ENCODE measurements at places on chromosomes 4 and X. TPM values are rescaled to one million over a fixed set of nuclear protein-coding genes. Genes with fewer than 3 reads are reported as not detected.

DNA sequence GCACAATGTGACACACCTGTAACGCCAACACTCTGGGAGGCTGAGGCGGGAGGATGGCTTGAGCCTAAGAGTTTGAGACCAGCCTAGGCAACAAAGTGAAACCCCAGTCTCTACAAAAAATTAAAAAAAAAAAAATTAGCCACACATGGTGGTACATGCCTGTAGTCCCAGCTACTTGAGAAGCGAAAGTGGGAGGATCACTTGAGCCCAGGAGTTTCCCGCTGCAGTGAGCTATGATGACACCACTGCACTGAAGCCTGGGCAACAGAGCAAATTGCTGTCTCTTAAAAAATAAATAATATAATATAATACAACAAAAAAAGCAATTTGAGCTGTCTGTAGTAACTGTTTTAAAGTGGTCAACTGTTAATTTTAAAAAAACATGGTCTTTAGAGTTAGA, 13.2 kb downstream of the SPOCK3 start:
- H3K27me3 ChIP-seq, result no peaks in the 10 kb centered on the region
- no peak overlapping the region for H3K27ac ChIP-seq
- no peaks in the 10 kb centered on the region for H3K4me1 ChIP-seq
- DNase-seq, result no peak
- no peak overlapping the region for H3K4me3 ChIP-seq

GRCh38 chr4:120725639-120726580, 196.6 kb downstream of the PRDM5 start:
- no peaks in the 10 kb centered on the region for H3K36me3 ChIP-seq
- no peak overlapping the region for H3K27ac ChIP-seq
- H3K27me3 ChIP-seq, result no peaks in the 10 kb centered on the region

- H3K27me3 ChIP-seq, result no peaks in the 10 kb centered on the region
- H3K36me3 ChIP-seq, result no peaks in the 10 kb centered on the region
- no peaks in the 10 kb centered on the region for H3K4me1 ChIP-seq
- H3K4me3 ChIP-seq, result no peak overlapping the region
These were observed 1383.3 kb upstream of the PCDH7 start for GRCh38 chr4:29336861-29337260.

GRCh38 chr4:120942776-120943175, 20.2 kb upstream of the PRDM5 start:
- peaks cover 7% of the 10 kb centered on the region for H3K36me3 ChIP-seq
- no peaks in the 10 kb centered on the region for H3K4me1 ChIP-seq
- no peaks in the 10 kb centered on the region for H3K27me3 ChIP-seq
- no peak for DNase-seq
- H3K4me3 ChIP-seq, result no peak overlapping the region
- no peak overlapping the region for H3K27ac ChIP-seq

DNA sequence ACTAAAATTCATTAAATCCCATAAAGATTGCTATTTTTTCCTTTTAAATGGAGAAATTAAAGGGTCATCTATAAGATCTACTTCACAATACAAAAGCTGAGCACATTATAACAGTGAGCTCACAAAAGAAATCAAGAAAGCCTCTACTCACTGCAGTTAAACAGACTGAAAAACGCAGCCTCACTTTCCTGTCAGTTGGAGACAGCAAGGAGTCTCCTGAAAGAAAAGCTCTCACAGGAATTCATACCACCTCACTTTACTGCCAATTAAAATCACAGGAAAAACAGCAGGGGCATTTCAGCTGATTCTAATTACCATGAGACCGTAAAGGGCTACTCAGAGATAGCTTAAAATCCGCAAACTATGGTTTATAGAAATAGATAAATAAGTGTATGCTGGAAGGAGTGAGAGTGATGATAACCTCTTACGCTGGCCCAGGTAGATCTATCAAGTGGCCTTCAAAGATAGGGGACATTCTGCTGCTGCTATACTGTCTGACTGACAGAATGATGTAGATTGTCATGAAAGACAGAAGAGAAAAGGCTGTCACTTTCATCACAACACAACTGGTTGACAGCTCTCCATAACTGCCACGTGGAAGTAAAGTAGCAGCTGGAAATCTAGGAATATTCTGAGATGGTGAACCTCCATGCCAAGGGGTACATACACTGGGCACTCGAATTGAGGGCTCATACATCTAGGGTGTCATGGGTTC, 1333.7 kb upstream of the DIAPH2 start:
- no peaks in the 10 kb centered on the region for H3K36me3 ChIP-seq
- H3K4me1 ChIP-seq, result no peaks in the 10 kb centered on the region
- DNase-seq, result no peak
- no peaks in the 10 kb centered on the region for H3K27me3 ChIP-seq

GRCh38 chr4:42558156-42558555, 98.7 kb downstream of the ATP8A1 start:
- H3K27ac ChIP-seq, result no peak overlapping the region
- no peak overlapping the region for H3K4me3 ChIP-seq
- no peak for DNase-seq
- peaks cover 6% of the 10 kb centered on the region for H3K36me3 ChIP-seq
- H3K4me1 ChIP-seq, result no peaks in the 10 kb centered on the region
- no peaks in the 10 kb centered on the region for H3K27me3 ChIP-seq

GRCh38 chr4:76420188-76420761, 666 bp downstream of the CCDC158 start:
- H3K27ac ChIP-seq, result no peak overlapping the region
- H3K4me1 ChIP-seq, result peaks cover 6% of the 10 kb centered on the region
- peaks cover 31% of the 10 kb centered on the region for H3K27me3 ChIP-seq
- DNase-seq, result no peak

DNA sequence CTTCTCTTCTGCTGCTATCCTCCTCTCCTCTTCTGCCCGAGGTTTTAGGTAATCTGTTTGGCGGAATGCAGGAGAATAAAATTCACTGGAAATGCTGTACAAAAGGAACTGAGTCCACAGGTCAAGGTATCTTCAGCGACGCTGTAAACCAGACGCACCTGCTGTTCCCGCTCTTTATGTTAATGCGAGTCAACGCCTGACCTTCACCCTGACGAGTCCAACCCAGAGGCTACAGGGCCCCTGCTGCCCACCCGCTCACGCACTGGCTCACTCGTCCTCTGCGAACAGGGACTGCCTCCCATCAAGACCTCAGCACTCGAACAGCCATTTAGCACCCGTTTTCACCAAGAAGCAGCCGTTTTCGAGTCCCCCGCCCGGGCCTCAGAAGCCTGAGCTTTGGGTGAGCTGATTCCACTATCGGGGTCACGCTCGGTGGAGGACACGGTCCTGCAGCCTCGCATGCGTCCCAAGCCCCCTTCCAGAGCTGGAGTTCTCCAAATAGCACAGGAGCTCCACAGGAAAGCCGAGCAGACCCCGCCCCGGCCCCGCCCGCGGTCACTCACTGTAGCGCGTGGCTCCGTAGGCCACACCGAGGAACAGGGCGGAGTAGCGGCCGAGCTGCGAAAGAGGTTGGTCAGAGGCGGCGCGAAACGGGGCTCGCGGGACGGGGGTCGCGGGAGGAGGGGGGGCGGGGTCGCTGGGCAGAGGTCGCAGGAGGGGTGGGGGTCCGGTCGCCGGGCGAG, 556 bp downstream of the ATP5ME start:
- H3K36me3 ChIP-seq, result peaks cover 3% of the 10 kb centered on the region
- peak overlapping the region; percentile 80 for H3K27ac ChIP-seq
- H3K27me3 ChIP-seq, result no peaks in the 10 kb centered on the region
- peaks cover 11% of the 10 kb centered on the region for H3K4me1 ChIP-seq
- peak overlapping the region; percentile 91 for H3K4me3 ChIP-seq

- H3K27me3 ChIP-seq, result peaks cover 62% of the 10 kb centered on the region
- H3K36me3 ChIP-seq, result no peaks in the 10 kb centered on the region
- H3K4me1 ChIP-seq, result peaks cover 8% of the 10 kb centered on the region
- no peak for DNase-seq
- no peak overlapping the region for H3K27ac ChIP-seq
These were observed 19.7 kb downstream of the VSIG1 start for GRCh38 chrX:108064613-108065012.

DNA sequence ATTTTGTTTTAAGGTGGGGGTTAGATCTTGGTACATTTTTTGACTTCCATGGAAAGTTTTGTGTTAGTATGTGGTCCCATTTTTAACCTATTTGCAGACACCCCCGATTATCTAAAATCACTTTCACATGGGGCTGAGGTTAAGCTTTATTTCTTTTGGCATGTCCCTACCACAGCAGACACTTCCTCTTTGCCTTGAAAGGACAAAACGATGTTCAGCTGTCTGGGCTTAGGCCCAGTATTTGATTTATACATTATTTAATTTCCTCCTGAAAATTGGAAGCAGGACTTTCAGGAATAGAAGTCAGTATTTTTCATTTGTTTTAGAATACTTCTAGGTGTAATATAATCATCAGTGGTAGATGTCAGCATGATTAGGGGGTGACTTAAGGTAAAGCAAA, 112.4 kb upstream of the SPRY1 start:
- no peaks in the 10 kb centered on the region for H3K4me1 ChIP-seq
- no peak overlapping the region for H3K27ac ChIP-seq
- H3K27me3 ChIP-seq, result no peaks in the 10 kb centered on the region
- H3K36me3 ChIP-seq, result peaks cover 6% of the 10 kb centered on the region
- no peak overlapping the region for H3K4me3 ChIP-seq

DNA sequence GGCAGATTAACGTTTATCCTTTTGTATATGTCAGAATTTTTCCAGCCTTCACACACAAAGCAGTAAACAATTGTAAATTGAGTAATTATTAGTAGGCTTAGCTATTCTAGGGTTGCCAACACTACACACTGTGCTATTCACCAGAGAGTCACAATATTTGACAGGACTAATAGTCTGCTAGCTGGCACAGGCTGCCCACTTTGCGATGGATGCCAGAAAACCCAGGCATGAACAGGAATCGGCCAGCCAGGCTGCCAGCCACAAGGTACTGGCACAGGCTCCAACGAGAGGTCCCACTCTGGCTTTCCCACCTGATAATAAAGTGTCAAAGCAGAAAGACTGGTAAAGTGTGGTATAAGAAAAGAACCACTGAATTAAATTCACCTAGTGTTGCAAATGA, 94.8 kb downstream of the TET2 start:
- H3K36me3 ChIP-seq, result peaks cover 29% of the 10 kb centered on the region
- no peaks in the 10 kb centered on the region for H3K27me3 ChIP-seq
- peaks cover 11% of the 10 kb centered on the region for H3K4me1 ChIP-seq
- no peak overlapping the region for H3K27ac ChIP-seq

DNA sequence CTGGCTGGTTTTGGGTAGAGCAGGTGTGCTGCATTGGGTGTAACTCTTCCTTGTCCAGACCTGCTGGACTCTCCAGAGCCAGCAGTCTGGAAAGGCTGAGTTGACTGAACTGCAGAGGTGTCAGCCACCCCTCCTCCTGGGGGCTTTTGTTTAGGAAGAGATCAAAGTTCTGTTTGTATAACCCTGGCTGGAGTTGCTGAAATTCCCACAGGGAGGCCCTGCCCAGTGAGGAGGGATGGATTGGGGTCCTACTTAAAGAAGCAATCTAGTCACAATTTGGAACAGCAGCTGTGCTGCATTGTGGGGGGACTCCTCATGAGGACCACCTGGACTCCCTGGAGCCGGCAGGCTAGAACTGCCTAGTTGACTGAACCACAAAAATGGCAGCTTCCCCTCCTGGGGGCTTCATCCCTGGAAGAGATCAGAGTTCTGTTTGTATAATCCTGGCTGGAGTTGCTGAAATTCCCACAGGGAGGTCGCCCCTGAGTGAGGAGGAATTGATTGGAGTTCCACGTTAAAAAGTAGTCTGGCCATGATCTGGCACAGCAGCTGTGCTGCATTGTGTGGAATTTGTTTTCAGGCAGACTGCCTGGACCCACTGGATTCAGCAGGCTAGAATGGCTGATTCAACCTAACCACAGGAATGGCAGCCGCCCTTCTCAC, 264.9 kb upstream of the ZC4H2 start:
- peaks cover 16% of the 10 kb centered on the region for H3K36me3 ChIP-seq
- DNase-seq, result no peak
- H3K4me1 ChIP-seq, result no peaks in the 10 kb centered on the region
- H3K27ac ChIP-seq, result no peak overlapping the region
- H3K27me3 ChIP-seq, result no peaks in the 10 kb centered on the region

GRCh38 chr4:145003675-145004074, 94.3 kb downstream of the ANAPC10 start:
- H3K4me3 ChIP-seq, result no peak overlapping the region
- H3K27ac ChIP-seq, result no peak overlapping the region
- no peaks in the 10 kb centered on the region for H3K27me3 ChIP-seq
- peaks cover 6% of the 10 kb centered on the region for H3K4me1 ChIP-seq
- no peak for DNase-seq
- H3K36me3 ChIP-seq, result peaks cover 20% of the 10 kb centered on the region

DNA sequence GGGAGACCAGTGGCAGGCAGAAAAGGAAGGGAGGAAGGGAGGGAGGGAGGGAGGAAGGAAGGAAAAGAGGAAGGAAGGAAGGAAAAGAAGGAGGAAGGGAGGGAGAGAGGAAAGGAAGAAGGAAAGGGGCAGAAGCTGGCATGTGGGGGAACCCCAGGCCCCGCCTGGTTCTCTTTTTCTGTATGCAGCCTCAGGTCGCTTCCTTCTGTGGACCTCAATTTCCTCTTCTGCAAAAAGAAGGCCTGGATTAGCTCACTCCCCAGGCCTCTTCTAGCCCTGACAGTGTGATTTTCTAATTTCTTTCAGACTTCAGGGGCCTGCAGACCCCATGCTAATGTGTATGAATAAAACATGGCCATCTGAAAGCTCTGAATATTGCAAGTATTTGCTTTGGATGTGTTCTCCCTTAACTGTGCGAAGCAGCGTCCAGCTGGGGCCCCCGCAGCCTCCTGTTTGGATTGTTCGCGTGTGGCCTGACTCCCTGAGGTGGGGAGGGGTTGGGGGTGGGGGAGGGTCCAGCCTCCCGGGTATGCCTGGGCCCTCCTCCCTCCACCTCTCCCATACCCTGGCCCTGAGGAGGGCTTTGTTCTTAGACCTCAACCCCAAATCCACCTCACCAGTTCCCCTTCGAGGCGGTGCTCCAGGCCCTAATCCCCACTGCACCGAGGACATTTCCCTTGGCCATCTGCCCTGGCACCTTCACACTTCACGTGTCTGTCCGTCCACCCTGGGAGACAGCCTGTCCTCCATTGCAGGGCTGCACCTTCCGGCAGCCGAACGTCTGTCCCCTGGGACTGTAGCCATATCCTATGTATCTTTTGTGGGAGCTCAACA, 199.9 kb upstream of the ATP6AP2 start:
- H3K27me3 ChIP-seq, result peaks cover 21% of the 10 kb centered on the region
- peaks cover 3% of the 10 kb centered on the region for H3K36me3 ChIP-seq
- H3K4me1 ChIP-seq, result no peaks in the 10 kb centered on the region
- DNase-seq, result no peak
- no peak overlapping the region for H3K27ac ChIP-seq

DNA sequence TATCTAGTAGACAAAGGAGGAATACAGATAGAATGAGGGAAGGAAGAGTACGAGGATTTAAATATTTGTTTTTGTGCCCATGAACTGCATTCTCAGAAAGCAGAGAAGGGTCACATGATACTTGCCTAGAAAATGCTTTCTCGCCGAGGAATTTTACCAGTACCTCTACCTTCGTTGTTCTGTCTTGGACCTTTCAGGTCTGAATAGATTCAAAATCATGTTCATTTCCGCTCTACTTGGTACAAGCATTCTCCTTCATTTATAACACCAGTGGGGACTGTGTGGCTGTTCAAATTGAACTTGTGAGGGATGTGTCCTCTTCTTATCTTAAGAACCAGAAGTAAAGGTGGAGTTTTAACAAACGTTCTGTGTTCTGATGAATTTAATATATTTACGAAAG, 1.9 kb downstream of the USP38 start:
- H3K4me3 ChIP-seq, result peak overlapping the region; percentile 96
- peak overlapping the region; percentile 98 for H3K27ac ChIP-seq

The TKTL2 gene
- total RNA-seq, result not detected

The ADH1B gene
- total RNA-seq, result not detected

The STPG2 gene
- not detected for total RNA-seq

The CCDC120 gene
- 9.0 TPM for total RNA-seq

The ARFIP1 gene
- total RNA-seq, result 18.8 TPM

The BRS3 gene
- total RNA-seq, result not detected

The TMEM255A gene
- not detected for total RNA-seq

Data from activated T-cell treated with anti-CD3 and anti-CD28 coated beads, Interleukin-2, amount 50 U/mL, for 72 hours (primary cell).